Fibroblast of skin of back (primary cell): ENCODE measurements at places on chromosomes 2 and 18.

GRCh38 chr2:100977511-100977910 lies 24.6 kb upstream of the RPL31 start:
- no peak for DNase-seq

- DNase-seq: peak; percentile 28
These were observed 33.4 kb upstream of the PPP4R1 start for GRCh38 chr18:9647496-9648323.

DNA sequence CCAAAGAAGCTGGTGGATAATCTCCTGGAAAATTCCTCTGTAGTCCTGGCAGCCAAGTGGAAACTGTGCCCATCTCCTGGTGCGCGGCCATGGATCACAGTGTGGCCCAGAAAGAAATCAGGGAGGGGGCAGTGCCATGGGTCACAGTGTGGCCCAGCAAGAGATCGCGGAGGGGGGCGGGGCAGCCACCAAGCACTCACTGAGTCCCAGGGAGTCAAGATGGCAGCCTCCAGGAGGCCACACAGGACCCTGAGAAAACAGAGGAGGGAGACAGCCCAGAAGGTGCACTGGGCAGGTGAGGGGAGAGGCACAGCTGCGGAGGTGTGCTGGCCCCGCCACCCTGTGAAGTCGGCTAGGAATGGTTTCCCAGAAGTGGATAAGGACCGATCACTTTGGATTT lies 8.1 kb upstream of the ATP6V1B1 start:
- no peak for DNase-seq

- DNase-seq: no peak
These were observed 157 bp downstream of the PTGR3 start for GRCh38 chr18:75208836-75209128.

- DNase-seq: no peak
These were observed 7.0 kb downstream of the BUB1 start for GRCh38 chr2:110670826-110671225.

GRCh38 chr18:76687304-76687962 lies 134.9 kb upstream of the ZNF236 start:
- no peak for DNase-seq

- DNase-seq: peak; percentile 90
These were observed 103.4 kb downstream of the TNS1 start for GRCh38 chr2:217899231-217900009.

GRCh38 chr2:183505911-183506310 lies 381.7 kb downstream of the NUP35 start:
- DNase-seq: no peak

- DNase-seq: no peak
These were observed 231.2 kb downstream of the NEDD4L start for GRCh38 chr18:58275176-58275575.

- DNase-seq: peak; percentile 48
These were observed 44.6 kb downstream of the FAM124B start for GRCh38 chr2:224357098-224357901.

DNA sequence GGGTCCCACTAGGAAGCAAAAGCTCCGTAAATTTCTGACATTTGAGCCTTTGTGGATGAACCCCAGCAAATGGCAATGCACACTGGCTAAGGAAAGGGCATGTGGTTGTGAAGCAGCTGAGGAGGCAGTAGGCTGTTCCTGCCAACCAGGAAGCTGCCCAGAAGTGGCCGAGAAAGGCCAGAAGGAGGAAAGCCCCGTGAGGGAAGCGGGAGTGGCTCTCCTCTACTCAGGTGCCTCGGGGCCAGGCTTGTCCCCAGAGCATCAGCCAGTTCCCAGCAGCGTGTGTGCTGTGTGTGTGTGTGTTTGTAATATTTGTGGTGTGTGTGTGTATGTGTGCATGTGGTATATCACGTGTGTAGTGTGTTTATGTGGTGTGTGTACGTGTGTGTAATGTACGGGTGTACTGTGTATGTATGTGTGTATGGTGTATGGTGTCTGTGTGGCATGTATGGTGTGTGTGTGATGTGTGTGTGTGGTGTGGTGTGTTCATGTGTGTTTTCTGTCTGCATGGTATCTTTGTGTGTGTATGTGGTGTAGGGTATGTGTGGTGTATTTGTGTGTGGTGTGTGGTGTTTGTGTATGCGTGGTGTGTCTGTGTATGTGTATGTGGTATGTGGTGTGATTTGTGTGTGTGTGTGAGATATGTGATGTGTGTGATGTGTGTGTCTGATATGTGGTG lies 90.6 kb downstream of the APOB start:
- no peak for DNase-seq

DNA sequence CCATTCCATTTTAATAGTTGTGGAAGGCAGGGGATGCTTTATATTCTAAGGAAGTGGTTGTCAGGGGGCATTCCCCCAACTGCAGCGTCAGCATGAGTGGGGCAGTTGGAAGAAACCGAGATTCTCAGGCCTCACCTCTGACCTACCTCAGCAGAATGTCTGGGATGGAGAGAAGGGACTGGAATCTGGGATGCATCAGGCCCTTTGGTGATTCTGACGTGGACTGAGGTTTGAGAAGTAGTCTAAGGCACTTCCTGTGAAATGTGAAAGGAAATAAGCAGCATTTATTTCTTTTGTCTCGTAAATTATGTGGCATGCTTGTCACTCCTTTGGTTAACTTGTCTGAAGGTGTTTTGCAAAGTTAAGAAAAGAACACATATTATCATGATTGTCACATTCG lies 540.7 kb upstream of the NETO1 start:
- DNase-seq: peak; percentile 8

DNA sequence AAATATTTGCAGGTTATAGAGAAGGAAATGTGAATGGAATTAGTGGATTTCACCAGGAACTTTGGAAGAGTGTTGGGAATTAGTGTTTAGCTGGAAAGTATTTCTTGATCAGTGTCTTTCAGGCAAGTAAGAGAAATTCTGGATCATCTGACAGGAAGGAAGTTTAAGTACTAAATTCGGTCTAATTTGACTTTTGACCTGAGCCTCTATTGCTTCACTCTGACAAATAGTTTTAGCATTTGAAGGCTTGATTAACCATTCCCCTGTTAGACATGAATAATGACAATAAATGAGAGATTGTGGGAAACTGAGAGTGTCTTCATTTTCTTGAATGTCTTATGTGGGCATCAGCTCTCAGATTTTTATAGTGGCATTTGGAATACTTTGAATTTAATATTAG lies 16.0 kb downstream of the CCNT2 start:
- DNase-seq: no peak

GRCh38 chr2:97699765-97700444 lies 13.5 kb upstream of the ZAP70 start:
- peak; percentile 51 for DNase-seq

DNA sequence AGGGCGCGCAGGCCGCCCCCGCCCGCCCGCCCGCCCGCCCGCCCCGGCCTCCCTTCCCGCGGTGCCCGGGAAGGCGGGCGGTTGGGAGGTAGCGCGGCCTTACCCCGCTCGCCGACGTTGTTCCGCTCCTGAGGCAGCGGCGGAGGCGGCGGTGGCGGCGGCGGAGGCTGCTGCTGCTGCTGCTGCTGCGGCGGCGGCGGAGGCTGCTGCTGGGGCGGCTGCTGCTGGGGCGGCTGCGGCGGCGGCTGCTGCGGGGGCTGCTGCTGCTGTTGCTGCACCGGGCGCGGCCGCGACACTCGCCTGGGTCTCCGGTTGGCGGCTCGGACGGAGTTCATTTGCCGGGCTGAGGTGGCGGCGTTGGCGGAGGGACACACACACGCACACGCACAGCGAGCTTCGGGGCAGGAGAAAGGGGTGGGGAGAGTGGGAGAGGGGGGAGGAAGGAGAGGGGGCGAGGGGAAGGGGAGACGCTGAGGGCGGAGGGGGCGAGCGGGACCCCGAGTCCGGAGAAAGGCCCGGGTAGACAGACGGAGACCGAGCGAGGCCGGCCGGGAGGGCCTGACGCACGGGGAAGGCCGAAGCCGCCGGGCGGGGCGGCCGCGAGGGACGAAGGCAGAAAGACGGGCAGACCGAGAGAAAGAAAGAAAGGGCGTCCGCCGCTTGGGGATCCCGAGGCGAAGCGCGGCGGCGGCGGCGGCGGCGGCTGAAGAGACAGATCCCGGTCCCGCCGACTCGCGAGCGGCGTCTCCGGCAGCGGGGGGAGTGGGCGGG lies 727 bp downstream of the FBXO11 start:
- DNase-seq: peak; percentile 53

GRCh38 chr2:109216332-109216731 lies 87.3 kb downstream of the SH3RF3 start:
- no peak for DNase-seq

DNA sequence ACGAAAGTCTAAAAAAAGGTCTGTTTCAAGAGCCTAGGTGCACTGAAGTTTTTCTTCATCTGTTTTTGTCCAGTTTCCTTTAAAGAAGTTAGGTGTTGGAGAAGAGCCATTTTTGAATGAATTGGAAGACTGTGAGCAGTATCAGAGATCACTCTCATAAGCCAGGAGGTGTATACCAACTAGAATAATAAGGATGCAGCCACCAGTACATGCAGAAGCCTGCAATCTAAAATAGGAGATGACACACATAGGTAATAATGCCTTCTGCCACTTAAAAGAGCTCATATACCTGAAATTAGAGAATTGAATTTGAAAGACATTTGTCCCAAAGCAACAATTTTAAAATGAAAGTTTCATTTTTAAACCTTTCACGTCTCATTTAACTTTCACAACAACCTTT lies 81.7 kb downstream of the RBMS1 start:
- DNase-seq: no peak

DNA sequence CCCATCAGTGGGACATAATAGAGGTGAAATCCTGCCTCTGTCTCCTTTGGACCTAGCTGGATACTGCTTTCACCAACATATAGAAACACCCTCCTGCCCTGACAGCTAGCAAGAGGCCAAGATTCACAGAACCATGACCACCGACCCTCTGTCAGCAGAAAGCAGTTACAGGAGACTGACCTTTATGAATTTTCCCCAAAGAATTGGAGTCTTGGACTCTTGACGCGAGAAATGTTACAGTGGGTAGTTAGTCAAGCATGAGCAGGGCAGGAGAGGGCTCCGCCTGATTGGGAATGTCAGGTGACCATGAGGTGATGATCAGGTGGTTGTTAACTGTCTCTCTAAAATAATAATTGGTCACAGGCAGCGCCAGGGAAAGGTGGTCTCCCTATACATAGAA lies 1002.3 kb downstream of the TDRD15 start:
- no peak for DNase-seq

DNA sequence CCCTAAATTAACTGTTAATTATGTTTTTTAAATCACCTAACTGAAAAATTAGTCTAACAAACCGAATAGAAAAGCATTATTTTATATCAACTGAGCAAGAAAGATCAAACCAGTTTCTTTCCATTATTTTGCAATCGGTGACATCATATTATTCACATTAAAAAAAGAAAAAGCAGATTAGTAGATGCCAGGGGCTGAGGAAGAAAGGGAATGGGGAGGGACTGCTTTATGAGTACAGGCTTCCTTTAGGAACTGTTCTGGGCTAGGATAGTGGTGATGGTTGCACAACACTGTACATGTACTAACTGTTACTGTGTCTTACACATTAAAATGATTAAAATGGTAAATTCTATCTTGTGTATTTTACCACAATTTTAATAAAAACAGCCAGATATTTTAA lies 59.3 kb downstream of the COBLL1 start:
- DNase-seq: no peak

DNA sequence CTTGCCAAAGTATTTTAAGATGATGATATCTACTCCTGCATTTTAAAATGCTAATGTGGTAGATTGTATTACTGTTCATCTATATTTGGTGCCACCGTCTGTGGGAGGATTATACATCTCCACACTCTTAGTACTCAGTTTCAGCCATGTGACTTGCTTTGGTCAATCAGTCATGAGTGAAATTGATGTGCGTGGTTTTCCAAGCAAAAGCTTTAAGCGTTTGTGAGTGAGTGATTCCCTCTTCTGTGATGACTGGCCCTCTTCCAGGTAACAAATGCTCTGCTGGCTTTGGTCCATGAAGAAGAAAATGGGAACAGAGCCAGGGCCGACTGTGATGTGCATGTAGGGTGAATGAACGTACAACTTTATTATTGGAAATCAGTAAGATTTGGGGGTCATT lies 330.4 kb downstream of the LPIN1 start:
- DNase-seq: peak; percentile 32

DNA sequence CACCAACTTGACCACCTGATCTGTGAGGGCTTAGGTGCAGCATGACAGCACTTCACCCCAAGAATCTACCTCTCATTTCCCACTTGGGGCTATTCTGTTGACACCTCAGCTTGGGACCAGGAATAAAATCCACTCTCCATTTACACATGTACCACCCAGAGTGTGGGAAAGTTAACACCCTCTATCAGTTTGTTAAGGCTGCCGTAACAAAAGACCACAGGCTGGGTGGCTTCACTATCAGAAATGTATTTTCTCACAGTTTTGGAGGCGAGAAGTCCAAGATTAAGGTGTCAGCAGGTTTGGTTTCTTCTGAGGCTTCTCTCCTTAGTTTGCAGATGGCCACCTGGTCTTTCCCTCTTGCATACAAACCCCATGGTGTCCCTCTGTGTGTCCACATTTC lies 277.7 kb upstream of the ERBB4 start:
- no peak for DNase-seq

DNA sequence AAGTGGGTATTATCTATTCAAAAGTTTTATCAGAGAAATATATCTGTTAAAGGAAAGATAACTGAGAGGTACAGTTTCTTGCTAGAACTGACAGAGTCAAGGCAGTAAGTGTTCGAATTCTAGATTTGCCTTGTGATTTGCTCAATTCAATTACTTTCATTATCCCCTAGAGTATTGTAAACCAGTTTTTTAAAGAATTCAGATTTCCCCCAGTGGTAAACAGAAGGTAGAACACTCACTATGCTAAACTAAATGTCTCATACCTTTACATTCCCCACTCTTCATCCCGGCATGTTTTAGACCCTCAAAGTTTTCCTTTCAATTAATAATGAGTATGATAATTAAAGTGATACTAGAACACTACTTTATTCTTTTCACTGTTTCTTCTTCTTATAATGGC lies 28.6 kb downstream of the TTC21B start:
- no peak for DNase-seq

DNA sequence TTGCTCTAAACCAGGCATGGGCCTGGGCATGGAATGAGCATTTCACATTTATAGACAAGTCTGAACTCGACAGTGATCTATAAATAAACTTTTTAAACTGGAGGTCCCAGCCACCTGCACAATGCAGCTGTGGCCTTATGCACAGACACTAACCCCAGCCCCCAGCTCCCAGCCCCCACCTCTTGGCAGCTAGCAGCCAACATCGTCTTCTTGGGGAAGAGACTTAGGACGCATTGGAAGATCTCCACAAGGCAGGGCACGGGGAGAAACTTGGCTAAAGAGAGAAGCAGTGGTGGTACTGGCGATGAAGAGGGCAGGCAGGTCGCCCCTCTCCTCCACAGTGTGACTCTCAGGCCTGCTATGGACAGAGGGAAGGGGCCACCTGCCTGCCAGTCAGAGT lies 213.2 kb downstream of the ANAPC1 start:
- DNase-seq: no peak

DNA sequence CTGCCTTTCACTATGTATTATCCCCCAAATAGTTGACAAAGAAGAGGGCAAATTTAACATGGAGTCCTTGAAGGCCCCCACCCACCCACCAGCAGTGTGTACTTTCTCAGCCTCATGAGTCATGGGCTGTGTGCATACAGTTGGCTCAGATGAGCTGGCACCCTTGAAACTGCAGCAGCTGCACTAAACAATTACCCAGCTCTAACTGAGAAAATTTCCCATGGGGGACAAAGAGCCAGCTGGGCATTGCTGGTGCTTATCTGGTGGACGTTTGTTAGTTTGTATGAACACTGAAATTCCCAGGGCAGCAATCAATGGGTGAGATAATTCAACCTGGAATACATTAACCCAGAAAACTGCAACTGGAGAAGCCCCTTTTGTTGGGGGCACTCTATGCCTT lies 131.7 kb downstream of the GCA start:
- no peak for DNase-seq

GRCh38 chr18:74399091-74399887 lies 57.8 kb downstream of the DIPK1C start:
- no peak for DNase-seq

GRCh38 chr2:226536410-226536809 lies 263.2 kb downstream of the IRS1 start:
- DNase-seq: no peak
